Cardiac septum (tissue), 1 donor: ENCODE measurements at places on chromosomes 5 and 9. TPM values are rescaled to one million over a fixed set of nuclear protein-coding genes. Genes with fewer than 3 reads are reported as not detected.

ARID3C gene
- total RNA-seq: not detected

HEMGN gene
- total RNA-seq: 0.48 TPM

KIF4B gene
- 0.13 TPM for total RNA-seq

- DNase-seq: no peak
These were observed 2.4 kb upstream of the PHYKPL start for GRCh38 chr5:178234750-178235587.

DNA sequence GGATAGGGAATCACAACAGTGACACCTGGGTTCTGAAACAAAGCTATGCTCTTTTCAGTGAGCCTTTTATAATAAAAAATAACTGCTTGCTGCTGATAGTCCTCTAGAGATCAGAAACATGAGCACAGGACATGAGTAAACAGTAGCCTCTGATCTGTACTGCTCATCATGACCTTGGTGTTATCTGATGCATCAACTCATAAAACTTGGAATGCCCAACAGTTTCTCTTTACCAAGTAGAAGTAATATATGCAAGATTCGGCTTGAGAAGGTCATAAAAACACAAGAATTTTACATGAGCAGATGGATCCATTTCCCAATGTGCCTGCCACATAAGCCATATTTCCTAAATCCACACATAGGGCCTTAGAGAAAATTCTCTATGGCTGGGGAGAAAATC, 318.3 kb upstream of the GRAMD2B start:
- no peak for DNase-seq

- DNase-seq: no peak
These were observed 74.4 kb downstream of the PRRT1B start for GRCh38 chr9:131619680-131620079.

DNA sequence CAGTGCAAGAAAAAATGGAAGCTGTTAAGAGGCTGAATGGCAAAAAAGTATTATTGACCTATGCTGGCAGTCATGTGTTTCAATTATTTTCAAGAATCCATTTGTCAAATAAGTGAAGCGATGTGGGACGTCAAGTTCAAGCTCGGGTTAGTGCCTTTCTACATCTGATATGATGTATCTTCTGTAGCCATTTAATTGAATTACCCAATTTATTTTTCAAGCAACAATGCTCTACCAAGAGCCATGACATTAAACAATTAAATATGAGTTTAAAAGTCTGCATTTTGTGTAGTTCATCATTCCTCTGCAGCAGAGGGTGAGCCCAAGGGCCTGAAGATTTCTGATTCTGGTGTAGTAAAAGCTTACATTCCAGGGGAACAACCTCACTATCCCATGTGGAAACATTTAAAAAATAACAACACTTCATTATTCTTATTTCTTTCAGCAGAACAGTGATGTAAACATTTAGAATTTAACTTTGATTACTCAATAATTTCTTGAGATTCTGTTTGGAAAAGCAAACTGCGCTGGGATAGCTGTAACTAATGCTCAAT, 619.7 kb upstream of the ARRDC3 start:
- DNase-seq: no peak

- no peak for DNase-seq
These were observed 25.1 kb upstream of the TRPM3 start for GRCh38 chr9:71146511-71146910.

- no peak for DNase-seq
These were observed 57.3 kb upstream of the FNIP1 start for GRCh38 chr5:131854134-131854533.

GRCh38 chr5:124907098-124907644, 160.7 kb upstream of the ZNF608 start:
- DNase-seq: no peak

DNA sequence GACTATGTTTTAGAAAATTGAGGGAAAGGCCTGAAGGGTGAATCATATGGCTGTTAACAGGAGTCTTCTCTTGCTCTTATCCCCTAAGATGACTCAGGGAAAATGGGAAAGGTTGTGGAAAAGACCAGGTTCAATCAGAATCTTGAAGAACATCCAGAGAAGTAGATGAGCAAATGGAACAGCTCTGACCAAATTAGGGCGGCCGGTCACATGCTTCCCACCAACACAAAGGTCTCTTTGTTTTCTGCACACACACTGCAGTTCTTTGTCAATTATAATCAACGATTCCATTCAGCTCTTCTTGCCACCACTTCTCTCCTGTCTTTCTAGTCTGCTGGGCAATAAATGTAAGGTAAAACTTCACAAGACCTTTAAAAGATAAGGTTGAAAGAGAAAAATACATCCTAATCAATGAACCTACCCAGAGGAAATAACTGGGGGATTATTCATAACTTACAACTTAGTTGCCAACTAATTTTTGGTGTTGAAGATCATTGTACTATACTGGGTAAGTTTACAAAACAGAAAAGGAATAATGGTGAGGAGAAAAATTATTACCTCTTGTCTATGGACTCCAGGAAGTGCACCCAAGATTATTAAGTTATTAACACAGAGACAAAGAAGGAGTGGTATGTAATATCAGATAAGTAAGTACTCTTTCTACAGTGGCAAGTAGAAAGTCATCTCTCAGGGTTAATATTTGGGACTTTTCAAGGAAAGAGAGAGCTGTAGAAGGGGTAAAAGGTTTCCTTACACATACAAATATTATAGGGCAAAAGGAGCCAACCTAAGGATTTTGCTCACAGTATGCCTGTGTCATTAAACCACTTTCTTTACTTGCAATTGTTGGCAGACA, 441.9 kb upstream of the PIK3R1 start:
- no peak for DNase-seq

- DNase-seq: no peak
These were observed 10.7 kb downstream of the OGN start for GRCh38 chr9:92393686-92394085.

GRCh38 chr5:159982421-159983173, 26.3 kb upstream of the TTC1 start:
- no peak for DNase-seq
